ENCODE measurements at places on chromosomes 5 and 9.
A peak's percentile ranks its signal among the peaks of the same experiment; 100 is the strongest.

- no peak for DNase-seq
These were observed 52.8 kb downstream of the ARL15 start for GRCh38 chr5:54257366-54258118.

GRCh38 chr5:172541099-172541772 is 86.9 kb upstream of the SH3PXD2B start:
- DNase-seq = no peak

GRCh38 chr5:172414531-172415361 is 39.6 kb downstream of the SH3PXD2B start:
- no peak for DNase-seq

- no peak for DNase-seq
These were observed 289.8 kb upstream of the ANKRD55 start for GRCh38 chr5:56522960-56523359.

DNA sequence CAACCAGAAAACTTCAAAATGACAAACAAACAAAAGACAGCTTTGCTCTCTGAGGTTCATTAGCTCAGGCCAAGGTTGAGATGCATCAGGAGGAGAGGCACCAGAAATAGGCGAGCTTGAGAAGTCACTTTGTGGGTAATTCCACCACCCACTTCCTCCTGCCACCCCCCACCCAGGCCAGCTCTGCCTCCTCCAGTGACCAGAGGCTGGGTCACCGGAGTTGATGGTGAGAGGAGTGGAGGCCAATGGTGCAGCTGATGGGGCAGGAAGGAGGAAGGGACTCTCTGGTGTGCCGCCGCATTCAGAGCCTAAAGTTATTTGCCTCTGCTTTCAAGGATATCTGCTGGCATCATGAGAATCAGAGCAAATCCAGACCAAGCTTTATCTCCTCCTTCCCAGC is 73.8 kb upstream of the ASTN2 start:
- no peak for DNase-seq

- DNase-seq = no peak
These were observed 2.5 kb upstream of the PRDM6 start for GRCh38 chr5:123086376-123087055.

DNA sequence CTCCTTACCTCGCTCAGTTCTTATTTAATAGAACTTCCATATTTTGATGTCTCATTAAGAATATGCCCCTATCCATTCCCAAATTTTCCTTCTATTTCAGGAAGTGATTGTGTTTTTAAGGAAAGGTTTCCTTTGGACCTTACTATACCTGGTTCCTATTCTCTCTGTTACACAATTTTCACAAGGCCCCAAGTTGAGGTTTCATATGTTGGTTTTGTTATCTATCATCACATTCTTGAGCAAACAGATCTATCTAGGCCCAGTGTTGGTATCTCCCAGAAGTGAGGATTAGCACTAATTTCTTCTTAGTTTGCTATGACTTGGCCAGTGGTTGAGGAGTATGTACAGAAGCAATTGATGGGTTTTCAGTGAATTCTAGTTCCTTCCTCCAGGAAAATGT is 41.5 kb downstream of the ALG2 start:
- no peak for DNase-seq

GRCh38 chr9:22035591-22036011 is 26.5 kb upstream of the CDKN2B start:
- no peak for DNase-seq

DNA sequence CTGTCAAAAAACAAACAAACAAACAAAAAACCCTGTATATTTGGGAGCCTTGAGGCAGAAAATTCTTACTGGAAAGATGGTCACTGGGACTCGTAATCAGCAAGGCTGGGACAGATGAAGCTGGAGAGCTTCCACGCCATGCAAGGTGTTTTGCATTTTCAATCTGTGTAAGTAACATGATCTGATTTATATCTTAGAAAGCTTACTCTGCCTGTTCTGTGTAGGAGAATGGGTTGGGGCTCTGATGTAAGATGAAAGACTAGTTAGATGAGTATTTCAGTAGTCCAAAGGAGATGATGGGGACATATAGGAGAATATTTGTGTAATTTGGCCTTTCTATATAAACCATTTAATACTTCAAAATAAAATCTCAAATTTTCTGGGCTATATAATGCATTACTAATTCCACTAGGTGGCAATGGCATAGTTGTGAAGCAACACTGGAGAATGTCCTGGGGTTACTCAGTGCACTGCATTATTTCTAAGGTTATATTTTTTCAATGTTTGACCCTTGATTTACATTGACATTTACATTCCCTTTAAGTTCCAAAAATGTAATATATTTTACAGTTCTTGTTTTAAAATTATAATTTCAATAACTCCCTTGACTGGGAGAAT is 21.9 kb upstream of the FSD1L start:
- DNase-seq = no peak

- DNase-seq = no peak
These were observed 1299.8 kb upstream of the WWC1 start for GRCh38 chr5:166991601-166992000.

GRCh38 chr5:91910247-91910646 is 527.1 kb upstream of the ARRDC3 start:
- DNase-seq = no peak

DNA sequence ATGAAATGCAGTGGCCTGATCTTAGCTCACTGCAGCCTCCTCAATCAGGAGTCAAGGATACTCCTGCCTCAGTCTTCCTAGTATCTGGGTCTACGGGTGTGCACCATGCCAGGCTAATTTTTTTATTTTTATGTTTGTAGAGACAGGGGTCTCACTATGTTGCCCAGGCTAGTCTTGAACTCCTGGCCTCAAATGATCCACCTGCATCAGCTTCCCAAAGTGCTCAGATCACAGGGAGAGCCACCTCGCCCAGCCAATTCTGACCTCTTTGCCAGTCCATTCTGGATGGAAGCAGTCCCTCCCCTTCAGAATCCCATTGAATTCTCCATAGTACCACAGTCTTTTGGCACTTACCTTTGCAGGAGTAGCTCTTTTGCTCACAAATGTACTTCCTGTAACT is 1.7 kb upstream of the CANX start:
- DNase-seq = no peak

- no peak for DNase-seq
These were observed 52.8 kb downstream of the RICTOR start for GRCh38 chr5:39021413-39021812.

GRCh38 chr9:87651431-87651830 is 74.5 kb upstream of the CTSL start:
- no peak for DNase-seq

- no peak for DNase-seq
These were observed 20.3 kb upstream of the TMEM174 start for GRCh38 chr5:73152411-73153388.

DNA sequence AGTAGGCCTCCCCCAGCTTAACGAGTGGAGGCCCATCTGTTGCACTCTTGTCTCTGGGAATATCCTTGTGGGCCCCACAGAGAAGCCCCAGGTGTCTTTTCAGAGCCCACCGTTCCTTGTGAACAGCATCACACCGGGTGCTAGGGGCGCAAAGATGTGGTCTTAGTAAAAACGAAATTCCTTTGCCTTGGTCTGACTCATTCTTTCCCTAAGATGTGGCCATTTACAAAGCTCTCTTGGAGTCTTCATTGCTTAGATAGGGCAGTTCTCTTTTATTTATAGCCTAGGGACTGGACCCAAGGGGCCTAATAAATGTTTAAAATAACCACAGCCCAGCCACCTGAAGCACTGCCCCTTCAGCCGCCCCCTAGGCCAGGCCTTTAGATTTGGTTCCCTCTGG is 52.8 kb upstream of the RPL26L1 start:
- DNase-seq = no peak

DNA sequence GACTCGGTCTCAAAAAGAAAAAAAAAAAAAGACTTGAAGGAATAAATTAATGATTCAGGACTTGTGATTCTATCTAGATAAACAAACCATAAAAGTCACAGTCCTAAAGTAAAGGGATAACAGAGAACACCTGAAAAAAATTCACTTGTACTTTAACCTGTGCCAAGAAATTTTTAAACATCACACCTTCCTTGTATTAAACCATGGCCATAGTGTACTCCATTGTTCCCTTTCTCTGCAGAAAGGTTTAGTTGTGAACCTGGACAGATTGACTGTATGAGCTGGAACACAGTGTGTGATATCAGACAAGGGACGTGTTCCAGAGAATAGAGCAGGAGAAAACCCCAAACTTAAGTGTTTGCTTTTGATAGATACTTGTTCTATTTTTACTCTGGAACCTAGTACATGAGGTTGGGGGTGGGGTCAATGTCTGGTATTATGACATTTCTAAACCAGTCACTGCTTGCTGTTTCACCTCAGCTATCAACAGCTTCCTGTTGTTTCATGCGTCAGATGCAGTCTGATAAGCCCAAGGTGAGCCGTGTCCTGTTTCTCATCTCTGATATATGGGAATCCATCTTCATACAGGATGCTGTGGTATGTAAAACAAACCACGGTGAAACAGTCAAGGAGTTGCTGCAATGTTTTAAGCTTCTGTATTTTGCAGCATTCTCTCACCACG is 62.5 kb upstream of the ITGA1 start:
- DNase-seq = peak; percentile 19

GRCh38 chr5:129716235-129716634 is 31.7 kb upstream of the MINAR2 start:
- DNase-seq = no peak

- DNase-seq = no peak
These were observed 45.7 kb downstream of the MAT2B start for GRCh38 chr5:163551156-163551555.

GRCh38 chr5:126920291-126920690 is 110.1 kb downstream of the MARCHF3 start:
- no peak for DNase-seq

GRCh38 chr9:109311286-109311685 is 9.6 kb downstream of the EPB41L4B start:
- no peak for DNase-seq

- DNase-seq = no peak
These were observed 47.2 kb downstream of the SGTB start for GRCh38 chr5:65674749-65675148.

GRCh38 chr5:108641596-108641995 is 106.1 kb upstream of the FER start:
- no peak for DNase-seq

DNA sequence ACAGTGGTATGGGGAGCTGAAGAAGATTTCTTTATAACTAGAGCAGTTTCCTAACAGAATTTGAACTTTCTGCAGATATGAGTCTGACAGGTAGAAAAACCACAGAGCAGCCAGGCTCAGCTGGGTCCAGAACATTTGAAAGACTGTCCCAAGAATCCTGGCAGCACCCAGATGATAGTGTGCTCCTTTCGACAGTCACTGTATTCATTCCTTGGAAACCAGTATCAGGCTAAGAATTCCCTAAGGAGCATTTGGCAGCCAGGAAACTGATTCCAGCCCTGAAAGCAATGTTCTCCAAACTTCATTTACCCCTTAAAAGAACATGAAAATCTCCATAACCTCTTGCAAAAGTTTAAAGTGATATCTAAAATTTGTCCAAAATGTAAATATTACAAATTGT is 123.0 kb upstream of the MTAP start:
- DNase-seq = no peak

DNA sequence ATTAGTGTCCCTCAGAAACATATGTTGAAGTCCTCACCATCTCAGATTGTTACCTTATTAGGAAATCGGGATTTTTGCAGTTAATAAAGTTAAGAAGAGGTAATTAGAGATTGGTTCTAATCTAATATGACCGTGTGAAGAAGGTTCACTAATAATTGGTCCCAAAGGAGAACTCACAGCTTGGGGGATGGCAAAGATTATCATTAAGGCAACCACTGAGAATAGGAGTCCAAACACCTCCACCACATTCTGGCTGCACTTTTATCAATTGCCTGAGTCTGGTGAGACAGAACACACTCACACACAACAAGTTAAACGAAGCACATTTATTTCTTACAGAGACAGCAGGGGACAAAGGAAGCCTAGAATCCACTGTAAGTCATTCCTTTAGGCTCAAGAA is 94.9 kb upstream of the PRDM9 start:
- DNase-seq = no peak

DNA sequence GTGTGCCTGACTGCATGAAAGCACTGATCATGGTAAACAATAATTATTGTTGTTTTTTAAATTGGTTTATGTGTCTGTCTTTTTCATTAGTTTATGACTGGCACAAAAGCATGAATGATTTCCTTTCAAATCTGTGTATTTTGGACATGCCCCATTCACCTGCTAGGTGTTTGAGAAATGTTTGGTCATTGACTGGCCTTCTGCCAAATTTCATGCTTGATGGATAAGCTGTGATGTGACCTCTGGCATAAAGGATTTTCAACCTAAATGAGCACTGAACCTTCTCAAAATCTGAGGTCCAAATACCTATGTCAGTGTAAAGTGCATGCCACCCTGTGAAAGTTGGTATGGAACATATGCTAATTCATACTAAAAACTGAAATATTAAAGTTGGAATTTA is 204.5 kb downstream of the BRINP1 start:
- DNase-seq = no peak

DNA sequence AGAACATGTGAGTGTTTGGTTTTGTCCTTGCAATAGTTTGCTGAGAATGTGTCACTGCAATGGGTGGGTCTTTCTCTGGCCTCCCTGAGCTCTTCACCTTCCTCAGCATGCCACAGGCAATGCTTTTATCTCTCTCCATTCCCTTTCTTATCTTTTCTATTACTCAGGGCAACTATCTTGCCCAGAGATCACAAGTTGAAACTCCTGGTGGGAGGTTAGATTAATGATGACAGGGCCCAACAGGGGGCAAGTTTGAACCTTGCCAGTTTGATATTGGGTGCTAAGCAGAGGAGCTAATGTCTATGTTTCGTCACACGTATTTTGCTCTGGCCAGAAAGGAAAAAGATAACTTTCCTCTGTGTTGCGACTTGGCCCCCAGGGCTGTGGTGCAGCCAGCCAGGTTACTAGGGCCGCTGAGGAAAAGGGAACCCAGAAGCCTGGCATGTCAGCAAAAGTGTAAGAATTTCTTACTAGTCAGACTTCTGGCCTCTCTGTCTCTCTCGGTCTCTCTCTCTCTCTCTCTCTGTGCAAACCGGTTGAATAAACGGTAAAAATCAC is 299.3 kb upstream of the POU5F2 start:
- no peak for DNase-seq

GRCh38 chr9:69753830-69754229 is 6.0 kb downstream of the PTAR1 start:
- no peak for DNase-seq

GRCh38 chr9:36867672-36868471 is 166.2 kb downstream of the PAX5 start:
- no peak for DNase-seq
